GM18507 (cell line): ENCODE measurements at places on chromosomes 3 and 15.

DNA sequence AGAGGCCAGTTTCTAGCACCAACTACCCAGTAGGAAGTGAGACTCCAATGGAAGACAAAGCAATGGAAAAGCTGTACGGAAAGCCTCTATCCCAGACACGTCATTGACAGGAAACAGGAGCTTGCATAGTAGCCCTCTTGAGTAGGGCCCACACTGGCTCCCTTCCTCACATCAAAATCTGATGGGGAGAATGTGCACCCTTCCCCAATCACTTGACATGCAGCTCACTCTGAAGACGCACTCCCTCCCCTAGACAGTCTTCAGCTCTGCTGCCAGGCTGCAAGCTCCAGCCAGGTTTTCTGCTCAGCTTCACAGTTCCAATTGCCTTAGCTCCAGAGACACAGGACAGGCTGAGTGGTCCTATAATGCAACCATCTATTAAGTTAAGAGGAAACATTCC lies 567.8 kb downstream of the EPHB1 start:
- DNase-seq: no peak

GRCh38 chr3:195154793-195155535 lies 116.0 kb downstream of the XXYLT1 start:
- DNase-seq: no peak

DNA sequence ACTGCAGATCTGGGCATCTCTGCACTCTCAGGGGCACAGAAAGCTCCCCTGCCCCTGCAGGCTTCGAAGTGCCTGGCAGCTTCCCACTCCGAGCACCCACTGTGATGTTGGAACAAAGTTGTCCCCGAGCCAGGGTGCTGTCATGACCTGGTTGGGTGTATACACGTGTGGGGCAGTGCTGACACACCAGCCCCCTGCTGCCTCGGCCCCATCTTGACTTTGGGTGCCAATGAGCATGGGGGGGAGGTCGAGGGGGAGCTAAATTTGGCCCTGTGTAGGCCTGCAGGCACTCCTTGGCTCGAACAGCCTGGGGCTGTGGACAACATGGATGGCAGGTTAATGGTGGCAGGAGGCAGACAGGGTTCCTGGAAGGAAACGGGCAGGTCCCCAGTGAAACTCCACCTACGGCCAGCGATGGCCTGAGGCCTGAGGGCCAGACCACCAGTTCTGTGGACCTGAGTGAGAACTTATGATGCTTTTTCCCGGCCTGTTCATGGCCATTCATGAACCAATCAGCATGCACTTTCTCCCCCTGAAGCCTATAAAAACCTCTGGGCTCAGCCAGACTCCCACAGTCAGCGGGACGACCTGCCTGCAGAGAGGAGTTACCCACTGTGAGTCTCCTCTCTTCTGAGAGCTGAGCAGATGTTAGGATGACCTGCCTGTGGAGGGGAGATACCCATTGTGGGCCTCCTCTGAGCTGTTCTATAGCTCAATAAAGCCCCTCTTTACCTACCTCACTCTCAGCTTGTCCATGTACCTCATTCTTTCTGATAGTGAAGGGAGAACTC lies 1029.1 kb upstream of the GBE1 start:
- DNase-seq: no peak

DNA sequence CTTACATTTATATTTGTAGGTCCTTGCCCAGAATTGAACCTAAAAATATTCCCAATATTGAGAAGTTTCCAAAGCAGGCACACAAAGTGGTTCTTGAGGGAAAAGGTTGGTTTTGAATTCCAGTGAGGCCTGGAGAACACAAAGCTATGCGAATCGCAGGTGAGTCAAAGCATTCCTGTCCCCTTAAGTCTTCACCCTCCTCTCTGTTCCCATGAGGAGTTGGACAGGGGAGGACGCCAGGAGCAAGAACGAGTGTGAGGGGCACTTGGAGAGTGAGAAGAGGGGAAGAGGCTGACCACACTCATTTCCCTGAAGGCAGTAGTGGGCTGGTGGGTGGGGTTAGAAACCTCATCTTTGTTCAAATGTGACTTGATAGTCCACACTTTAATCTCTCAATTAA lies 185.8 kb upstream of the EOMES start:
- no peak for DNase-seq

DNA sequence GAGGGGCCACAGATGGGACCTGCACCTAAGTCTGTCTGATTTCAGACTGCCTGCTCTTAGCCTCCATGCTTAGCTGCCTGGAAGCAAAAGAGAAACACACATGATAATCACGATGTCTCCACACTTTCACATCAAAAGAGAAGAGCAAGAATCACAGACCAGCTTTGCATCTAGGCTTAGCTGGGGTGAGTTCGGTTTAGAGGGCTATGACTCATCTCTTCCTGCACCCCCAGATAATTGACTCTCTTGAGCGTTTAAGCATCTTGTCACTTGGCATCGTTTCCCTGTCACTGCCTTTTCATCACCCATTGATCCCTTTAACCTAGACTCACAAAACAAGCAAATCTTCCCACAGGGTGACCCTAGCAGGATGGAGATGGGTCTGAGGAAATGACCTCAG lies 124.0 kb downstream of the NTRK3 start:
- DNase-seq: no peak

DNA sequence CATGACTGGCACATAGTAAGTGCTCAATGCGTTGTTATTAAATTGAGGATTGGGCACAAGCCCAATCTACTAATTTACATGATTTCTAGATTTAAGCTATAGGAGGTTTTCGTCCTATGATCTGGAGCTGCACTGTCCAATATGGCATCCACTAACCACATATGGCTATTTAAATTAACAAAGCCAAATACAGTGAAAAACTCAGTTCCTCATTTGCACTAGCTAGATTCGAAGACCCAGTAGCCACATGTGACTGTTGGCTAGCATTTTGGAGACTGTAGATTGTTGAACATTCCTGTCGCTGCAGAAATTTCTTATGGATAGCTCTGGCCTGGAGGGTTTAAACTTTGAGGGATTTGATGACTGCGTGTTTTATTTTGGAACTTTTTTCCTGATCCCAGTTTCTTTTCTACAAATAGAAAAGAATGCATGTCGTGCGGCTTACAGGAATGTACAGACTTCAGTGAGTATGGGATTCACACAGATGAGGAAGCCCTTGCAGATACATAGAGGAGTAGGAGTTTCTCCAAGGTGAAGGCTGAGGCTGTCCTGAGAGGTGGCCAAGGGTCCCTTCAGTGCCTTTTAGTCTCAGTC lies 82.8 kb downstream of the SLCO3A1 start:
- DNase-seq: no peak

- no peak for DNase-seq
Measured at GRCh38 chr15:35448294-35448693, 97.7 kb downstream of the DPH6 start.

GRCh38 chr3:62255758-62256157 lies 117.6 kb downstream of the FEZF2 start:
- no peak for DNase-seq

GRCh38 chr3:23264413-23264812 lies 61.3 kb downstream of the UBE2E2 start:
- no peak for DNase-seq

- DNase-seq: no peak
Measured at GRCh38 chr3:58884453-58884852, 165.4 kb downstream of the CFAP20DC start.

DNA sequence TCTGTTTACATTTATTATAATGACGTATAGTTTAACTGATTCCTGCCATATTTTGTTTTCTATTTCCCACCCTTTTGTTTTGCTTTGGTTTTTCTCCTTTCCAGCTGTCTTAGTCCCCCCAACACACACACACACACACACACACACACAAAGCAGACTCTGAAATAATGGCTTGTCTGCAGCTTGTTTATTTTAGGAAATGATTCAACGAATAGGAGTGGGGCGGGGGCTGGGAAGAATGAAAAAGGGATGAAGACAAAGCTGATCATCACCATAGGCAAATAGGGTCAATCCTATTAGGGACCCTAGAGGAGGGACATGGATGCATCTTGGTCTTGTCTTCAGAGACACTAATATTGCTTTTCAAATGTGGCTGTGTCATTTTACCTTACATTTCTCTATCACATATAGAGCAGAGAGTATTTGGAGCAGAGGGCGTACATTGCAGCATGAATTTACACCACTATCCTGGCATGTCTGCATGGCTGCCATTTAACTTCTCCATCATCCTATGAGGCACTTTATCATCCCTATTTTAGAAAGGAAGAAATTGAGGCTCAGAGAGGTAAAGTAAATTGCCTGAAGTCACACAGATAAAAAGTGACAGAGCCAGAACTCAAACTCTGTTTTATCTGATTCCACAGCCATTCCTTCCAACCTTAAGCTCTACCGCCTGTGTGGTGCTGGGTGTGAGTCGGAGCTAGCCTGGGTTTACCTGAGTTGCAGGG lies 147.2 kb upstream of the TPM1 start:
- no peak for DNase-seq

- no peak for DNase-seq
Measured at GRCh38 chr3:27415202-27415601, 46.0 kb upstream of the NEK10 start.

DNA sequence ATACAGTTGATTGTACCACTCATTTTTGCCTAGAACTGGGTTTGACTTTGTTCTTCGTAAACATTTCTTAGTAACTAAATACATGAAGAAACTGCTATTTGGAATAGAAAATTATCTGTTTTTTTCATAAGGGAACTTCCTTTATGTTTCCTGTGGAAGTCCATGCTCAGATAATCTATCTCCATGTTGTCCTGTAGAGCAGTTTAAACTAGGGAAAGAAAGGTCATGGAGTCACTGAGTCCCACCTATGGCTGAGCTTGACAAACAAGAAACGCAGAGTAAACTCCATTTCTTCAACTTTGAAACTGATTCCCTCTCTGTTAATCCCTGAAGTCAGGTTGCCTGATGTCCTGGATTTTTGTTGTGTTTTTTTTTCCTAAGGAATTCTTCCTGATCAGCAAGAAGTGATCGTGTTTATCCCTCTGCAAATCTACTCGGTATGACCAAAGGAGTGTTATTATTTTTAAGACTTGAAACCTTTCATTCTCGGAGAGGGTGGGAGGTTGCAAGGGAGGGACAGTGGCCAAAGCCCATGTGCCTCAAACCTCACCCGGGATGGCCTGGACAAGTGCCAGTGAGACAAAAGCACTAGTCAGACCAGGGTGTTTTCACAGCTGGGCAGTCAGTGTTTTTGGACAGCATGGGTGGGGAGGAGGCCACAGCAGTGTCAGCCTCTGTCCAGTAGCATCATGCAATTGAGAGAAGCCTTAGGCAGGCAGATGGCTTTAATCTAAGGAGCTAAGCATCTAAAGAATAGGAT lies 129.8 kb upstream of the PHLDB2 start:
- no peak for DNase-seq

DNA sequence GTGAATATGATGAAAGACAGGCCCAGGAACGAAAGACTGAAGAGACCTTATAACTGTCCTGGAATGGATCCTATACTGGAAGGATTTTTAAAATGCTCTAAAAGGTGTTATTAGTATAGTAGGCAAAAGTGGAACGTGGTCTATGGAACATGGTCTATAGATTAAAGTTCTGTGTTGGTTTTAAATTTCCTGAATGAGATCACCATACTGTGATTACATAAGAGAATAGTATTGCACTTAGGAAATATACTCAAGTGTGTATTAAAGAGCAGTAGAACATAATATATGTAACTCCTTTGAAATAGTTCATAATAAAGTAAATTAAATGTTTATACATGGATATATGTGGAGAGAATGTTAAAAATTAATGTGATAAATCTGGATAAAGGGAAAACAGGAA lies 68.2 kb downstream of the SPRED1 start:
- DNase-seq: no peak

DNA sequence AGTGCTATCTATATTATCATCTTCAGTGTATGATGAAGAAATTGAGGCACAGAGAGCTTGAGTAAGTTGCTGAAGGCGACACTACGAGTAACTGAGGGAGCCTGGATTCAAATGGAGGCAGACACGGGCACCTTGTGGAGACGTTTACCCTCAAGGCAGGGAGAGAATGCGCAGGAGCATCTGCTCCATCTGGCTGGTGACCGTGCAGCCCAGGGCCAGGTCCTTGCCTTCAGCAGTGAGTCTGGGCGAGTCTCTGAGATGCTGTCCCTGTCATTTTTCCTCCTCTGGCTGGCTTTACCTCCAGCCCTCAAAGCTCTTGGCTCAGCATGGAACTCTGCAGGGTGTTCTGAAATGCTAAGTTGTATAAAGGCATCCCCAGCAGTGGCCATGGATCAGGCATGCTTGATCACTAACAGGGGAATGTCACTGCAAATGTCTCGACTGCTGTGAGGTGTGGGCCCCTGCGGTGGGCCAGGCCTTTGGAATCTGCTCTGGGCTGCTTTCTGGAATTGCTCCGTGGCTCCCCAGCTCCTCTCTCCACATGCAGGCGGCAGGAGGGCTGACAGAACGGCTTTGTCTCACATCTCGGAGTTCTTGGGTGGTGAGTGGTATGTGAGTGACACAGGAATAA lies 19.7 kb downstream of the SPSB4 start:
- DNase-seq: no peak

DNA sequence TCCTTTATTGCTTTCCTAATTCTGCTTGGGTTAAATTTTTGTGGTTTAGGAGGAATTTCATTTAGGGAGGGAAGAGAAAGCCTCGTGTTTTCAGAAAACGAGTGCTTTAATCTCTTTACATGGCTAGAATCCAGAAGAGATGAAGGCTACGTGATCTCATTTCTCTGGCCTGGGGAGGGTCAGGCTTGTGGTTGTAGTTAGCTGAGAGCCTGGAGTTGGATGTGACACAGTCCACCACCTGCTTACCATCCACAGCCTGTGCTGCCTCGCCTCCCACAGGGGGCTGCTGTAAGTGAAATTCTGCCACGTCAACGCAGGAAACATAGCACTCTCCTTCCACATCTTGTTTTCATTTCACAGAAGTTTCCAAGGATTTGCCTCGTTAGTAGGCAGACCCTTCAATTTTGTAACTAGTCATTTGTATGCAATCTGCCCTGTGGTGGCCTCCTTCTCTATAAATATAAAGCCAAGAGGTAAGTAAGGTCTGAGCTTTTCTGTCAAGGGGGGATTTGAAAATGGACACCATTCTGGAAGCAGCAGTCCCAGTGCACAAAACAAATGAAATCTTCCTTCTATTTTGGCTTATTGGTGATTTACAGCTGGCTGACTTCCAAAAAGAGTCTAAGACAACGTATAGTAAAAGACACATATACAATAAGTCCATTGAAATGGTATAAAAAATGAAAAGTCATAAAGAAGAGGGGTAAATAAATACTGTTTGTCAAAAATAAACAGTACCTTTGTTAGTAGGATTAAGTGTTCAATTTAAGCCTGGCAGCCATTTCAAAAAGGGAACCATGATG lies 3.4 kb downstream of the GXYLT2 start:
- no peak for DNase-seq

GRCh38 chr3:107315141-107315540 lies 62.1 kb upstream of the CCDC54 start:
- no peak for DNase-seq

DNA sequence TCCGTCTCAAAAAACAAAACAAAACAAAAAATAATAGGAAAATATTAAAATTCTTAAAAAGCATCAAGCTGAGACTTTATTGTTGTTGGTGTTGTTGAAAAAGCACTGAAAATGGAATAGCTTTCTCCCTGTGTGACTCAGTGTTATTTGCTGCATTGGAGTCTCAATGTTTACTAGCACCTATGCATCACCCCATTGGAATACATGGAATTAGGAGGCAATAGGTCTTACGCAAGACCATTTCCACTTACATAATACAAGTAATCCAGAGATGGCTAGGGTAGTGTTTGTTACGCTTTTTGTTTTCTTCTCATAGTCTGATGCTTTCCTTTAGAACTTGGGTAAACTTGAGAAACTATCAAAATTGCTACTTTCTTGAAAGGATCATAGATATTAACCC lies 15.2 kb downstream of the GXYLT2 start:
- DNase-seq: no peak
